Cardiac muscle cell (in vitro differentiated cells and primary cell): ENCODE measurements at places on chromosomes 6 and 20. TPM values are rescaled to one million over a fixed set of nuclear protein-coding genes. Genes with fewer than 3 reads are reported as not detected.

GRCh38 chr20:62741191-62741691, 32.6 kb downstream of the NTSR1 start:
- peak; percentile 61 for DNase-seq

The ACSS1 gene
- total RNA-seq = not detected in 2 replicates

DNA sequence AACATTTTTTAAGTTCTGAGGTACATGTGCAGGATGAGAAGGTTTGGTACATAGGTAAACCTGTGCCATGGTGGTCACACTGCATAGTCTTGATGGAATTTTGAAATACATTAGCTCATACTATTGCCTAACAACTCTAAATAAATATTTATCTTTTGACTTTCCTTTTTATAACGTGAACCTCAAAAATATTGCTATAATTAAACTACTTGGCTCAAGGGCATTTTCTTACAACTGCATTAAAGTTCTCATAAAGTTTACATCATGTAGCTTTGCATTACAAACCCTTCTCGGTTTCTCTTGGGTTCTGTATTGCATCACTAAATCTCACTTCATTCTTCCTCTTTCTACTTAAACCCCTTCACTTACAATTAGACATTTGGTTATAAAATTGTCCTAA, 636.0 kb upstream of the PTCHD4 start:
- DNase-seq = no peak

DNA sequence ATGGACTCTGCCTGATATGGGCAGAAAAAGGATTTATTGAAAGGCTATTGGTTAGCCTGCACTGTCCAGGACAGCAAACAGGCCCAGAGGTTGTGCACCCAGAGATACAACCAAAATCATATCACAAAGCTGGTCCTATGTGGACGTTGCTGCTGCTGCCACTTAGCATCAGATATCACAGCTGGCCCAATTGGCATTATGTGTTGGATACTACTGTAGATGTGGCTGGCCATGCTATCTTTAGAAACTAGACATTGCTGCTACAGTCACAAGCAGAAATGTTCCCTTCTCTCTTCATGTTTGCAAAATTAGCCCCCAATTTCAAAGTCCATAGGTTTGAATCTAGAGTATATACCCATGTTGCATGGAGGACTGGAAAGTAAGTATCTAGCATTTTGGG, 42.2 kb upstream of the CEP85L start:
- DNase-seq = no peak
